ENCODE measurements at places on chromosomes 1 and 21. TPM values are rescaled to one million over a fixed set of nuclear protein-coding genes. Genes with fewer than 3 reads are reported as not detected.

DNA sequence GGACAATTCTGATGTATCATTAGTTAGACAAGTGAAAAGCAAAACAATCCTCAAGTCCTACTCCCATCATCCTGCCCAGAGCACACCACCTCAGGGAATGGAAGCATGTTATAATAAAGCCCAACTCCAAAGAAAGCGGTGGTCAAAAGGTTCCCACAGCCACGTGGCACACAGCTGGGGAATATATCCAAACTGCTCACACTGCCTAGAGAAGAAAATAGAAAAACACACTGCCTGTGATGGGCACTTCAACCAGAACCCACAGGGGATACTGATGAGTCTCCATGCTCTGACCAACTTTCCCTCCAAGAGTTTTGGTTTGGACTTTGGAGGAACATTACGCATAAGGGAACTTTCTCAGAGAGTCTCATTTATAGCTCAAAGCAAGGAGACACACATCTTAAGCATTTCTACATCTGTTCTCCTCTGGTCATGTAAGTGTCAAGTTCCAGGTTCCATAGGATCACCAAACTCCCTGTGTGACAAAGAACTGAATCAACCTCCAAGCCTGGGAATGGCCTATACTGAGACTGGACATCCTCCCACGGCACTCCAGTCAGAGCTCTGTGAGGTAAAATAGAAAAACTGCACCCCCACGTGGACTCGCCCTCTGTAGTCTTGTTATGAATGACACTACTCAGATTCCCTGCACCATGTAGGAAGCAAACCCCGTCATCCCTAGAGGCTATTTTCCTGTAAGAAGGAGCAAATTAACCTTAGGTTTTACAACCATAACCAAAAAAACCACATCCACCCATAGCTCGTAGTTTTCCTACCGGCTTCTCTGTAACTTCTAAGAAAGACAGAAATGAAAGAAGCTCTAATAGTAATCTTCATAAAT, 12.2 kb downstream of the DSTYK start:
- H3K36me3 ChIP-seq, result no peaks in the 10 kb centered on the region
- no peaks in the 10 kb centered on the region for H3K27me3 ChIP-seq
- no peak overlapping the region for H3K27ac ChIP-seq
- peaks cover 18% of the 10 kb centered on the region for H3K4me1 ChIP-seq
- no peak for DNase-seq
- H3K4me3 ChIP-seq, result no peak overlapping the region

DNA sequence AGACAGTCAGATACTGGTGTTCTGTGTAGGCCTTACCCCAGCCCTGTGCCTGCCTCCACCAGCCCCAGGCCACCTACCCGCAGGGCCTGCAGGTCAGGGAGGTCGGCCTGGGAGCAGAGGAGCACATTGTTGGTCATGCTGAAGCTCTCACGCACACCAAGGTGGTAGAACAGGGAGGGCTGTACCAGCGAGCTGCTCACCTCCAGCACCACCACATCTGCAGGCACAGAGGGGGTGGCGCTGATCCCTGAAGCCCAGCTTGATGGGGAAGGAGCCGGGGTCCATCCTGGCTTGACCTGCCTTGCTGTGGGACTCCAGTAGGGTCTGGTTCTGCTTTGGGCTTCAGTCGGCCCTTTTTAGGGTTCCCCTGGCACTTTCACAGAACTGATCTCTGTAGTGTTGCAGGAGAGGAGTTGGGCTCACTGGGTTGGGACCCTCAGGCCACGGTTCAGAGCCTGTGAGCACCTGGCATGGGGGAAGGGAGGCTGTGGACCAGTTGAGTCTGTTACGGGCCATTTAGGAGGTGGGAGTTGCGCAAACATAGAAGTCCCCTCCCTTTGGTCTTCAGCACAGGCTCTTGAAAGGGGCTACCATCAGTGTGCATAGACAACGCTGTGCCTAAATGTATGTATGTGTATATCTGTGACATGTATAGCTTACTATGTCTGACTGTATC, 1.9 kb downstream of the MAP3K6 start:
- DNase-seq, result no peak
- no peaks in the 10 kb centered on the region for H3K36me3 ChIP-seq
- no peaks in the 10 kb centered on the region for H3K27me3 ChIP-seq
- peak overlapping the region; percentile 62 for H3K4me3 ChIP-seq

DNA sequence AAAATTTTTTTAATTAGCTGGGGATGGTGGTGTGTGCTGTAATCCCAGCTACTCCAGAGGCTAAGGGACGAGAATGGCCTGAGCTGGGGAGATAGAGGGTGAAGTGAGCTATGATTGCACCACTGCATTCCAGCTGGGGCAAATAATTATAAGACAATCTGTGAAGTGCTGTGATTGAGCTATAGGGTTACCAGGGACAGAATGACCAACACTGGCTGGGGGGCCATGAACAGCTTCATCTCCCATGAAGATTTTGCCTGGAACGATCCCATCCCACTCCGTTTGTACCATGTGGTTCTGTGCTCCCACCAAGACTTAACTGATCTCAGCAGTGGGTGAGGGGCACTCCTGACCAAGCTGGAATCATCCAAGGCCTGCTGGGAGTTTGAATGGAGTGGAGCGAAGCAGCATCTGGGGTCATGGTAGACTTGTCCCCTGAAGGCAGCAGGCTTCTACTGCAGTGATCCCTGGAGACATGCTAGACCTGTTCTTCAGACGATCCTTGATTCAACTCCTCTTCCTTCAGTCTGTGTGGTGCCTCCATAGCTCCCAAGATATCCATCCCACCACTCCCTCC, 53.6 kb upstream of the CTPS1 start:
- H3K36me3 ChIP-seq, result no peaks in the 10 kb centered on the region
- DNase-seq, result no peak
- H3K27ac ChIP-seq, result no peak overlapping the region
- no peak overlapping the region for H3K4me3 ChIP-seq

GRCh38 chr1:218817071-218817470, 356.6 kb upstream of the LYPLAL1 start:
- H3K27me3 ChIP-seq, result no peaks in the 10 kb centered on the region
- H3K4me3 ChIP-seq, result no peak overlapping the region
- H3K4me1 ChIP-seq, result no peaks in the 10 kb centered on the region
- DNase-seq, result no peak
- H3K27ac ChIP-seq, result no peak overlapping the region
- H3K36me3 ChIP-seq, result no peaks in the 10 kb centered on the region

DNA sequence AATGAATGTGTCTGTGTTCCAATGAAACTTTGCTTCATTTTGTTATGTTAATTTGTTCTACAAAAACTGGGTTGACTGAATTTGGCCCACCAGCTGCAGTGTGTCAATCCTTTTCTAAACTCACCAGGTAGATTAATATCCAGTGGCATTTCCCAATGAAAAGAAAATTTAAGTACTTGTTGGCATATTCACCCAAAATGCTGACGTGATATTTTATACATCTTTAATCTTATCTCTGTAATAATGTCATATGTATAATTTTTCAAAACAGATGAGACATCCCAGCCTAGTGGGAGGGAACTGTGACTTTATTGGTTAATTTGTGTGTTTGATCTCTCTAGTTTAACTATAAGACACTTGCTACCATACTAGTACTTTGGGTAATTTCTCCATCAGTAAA, 8.1 kb downstream of the SELENOF start:
- no peak overlapping the region for H3K4me3 ChIP-seq
- no peaks in the 10 kb centered on the region for H3K36me3 ChIP-seq
- no peak for DNase-seq
- peaks cover 53% of the 10 kb centered on the region for H3K4me1 ChIP-seq
- H3K27ac ChIP-seq, result no peak overlapping the region

GRCh38 chr1:195584870-195585624, 1023.2 kb downstream of the KCNT2 start:
- no peak for DNase-seq
- H3K27me3 ChIP-seq, result no peaks in the 10 kb centered on the region
- H3K4me3 ChIP-seq, result no peak overlapping the region

GRCh38 chr1:248404024-248404423, 1.2 kb downstream of the OR2T1 start:
- H3K4me3 ChIP-seq, result no peak overlapping the region
- H3K27ac ChIP-seq, result no peak overlapping the region
- H3K36me3 ChIP-seq, result no peaks in the 10 kb centered on the region
- no peaks in the 10 kb centered on the region for H3K27me3 ChIP-seq
- DNase-seq, result no peak

DNA sequence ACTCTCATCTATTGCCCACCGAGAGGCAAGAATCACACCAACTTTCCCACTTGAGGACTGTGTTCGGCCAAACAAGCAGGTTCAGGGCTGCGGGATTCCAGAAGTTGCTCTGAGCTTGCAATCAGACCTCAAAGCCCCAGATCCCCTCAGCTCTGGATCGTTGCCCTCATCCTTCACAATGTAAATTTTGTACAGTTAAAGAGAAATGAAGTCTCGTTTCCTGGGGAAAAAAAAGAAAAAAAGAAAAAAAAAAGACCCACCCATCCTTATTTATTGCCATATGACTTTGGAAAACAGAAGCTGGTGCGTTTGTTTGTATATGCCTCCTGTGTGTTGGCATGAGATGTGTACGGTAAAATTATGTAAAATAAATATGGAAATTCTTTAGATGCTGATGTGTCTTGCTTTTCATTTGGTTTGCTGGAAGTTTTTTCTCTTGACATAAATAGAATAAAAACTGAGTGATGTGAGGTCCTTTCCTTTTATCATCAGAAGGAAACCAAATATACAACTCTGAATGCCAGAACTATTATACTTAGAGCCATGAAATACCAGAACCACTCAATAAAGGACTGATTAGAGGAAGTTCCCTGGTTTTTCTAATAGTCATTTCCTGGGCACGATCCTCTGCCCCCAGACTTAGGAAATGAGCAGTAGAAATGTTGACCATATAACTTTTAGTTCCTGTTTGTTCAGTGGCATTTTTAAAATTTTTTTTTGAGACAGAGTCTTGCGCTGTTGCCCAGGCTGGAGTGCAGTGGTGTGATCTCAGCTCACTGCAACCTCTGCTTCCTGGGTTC, 48.7 kb downstream of the LHX4 start:
- H3K4me1 ChIP-seq, result no peaks in the 10 kb centered on the region
- H3K27me3 ChIP-seq, result no peaks in the 10 kb centered on the region
- no peaks in the 10 kb centered on the region for H3K36me3 ChIP-seq
- H3K27ac ChIP-seq, result no peak overlapping the region
- no peak for DNase-seq

DNA sequence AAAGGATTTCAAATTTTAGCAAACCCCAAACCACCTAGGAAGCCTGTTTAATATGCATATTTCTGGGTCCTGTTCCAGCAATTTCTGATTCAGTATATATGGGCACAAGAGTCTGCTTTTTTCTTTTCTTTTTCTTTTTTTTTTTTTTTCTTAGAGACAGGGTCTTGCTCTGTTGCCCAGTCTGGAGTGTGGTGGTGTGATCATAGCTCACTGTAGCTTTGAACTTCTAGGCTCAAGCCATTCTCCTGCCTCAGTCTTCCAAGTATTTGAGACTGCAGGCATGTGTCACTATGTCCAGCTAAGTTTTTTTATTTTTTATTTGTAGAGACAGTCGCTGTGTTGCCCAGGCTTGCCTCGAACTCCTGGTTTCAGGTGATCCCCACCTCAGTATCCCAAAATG, 34.8 kb downstream of the CCDC18 start:
- no peak for DNase-seq
- no peaks in the 10 kb centered on the region for H3K4me1 ChIP-seq
- H3K27ac ChIP-seq, result no peak overlapping the region
- H3K4me3 ChIP-seq, result no peak overlapping the region

GRCh38 chr1:51314974-51315373, 15.4 kb downstream of the TTC39A start:
- no peaks in the 10 kb centered on the region for H3K36me3 ChIP-seq
- no peak for DNase-seq
- H3K27me3 ChIP-seq, result no peaks in the 10 kb centered on the region

DNA sequence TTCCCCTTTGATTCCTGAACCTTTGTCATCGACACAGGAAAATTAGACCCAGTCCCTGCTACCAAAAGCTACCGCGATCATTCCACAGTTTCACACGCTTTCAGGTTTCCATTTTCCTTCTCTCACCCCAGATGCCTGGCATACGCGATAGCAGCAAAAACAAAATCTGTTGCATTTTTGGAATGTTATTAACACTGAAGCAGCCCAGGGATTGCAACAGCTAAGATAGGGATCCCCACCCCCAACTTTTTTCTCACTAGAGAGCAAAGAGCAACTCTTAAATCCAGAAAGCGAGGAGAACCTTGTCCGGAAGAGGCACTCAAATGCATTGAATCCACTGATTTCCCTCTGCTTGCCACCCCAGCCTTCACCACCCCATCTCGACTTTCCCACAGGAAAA, 8.9 kb downstream of the OVAAL start:
- H3K27ac ChIP-seq, result no peak overlapping the region
- DNase-seq, result no peak
- no peaks in the 10 kb centered on the region for H3K36me3 ChIP-seq
- H3K4me1 ChIP-seq, result no peaks in the 10 kb centered on the region

- no peak overlapping the region for H3K27ac ChIP-seq
- H3K36me3 ChIP-seq, result no peaks in the 10 kb centered on the region
- DNase-seq, result no peak
- H3K4me1 ChIP-seq, result no peaks in the 10 kb centered on the region
- H3K27me3 ChIP-seq, result no peaks in the 10 kb centered on the region
Measured at GRCh38 chr21:27528697-27529096, 561.8 kb upstream of the ADAMTS5 start.

- no peak overlapping the region for H3K4me3 ChIP-seq
- H3K27me3 ChIP-seq, result no peaks in the 10 kb centered on the region
Measured at GRCh38 chr1:188782220-188782841, 1695.3 kb downstream of the BRINP3 start.

GRCh38 chr1:47507881-47508701, 70.2 kb downstream of the FOXD2 start:
- H3K4me3 ChIP-seq, result peak overlapping the region; percentile 19
- no peaks in the 10 kb centered on the region for H3K36me3 ChIP-seq
- H3K4me1 ChIP-seq, result no peaks in the 10 kb centered on the region
- no peak overlapping the region for H3K27ac ChIP-seq
- no peak for DNase-seq

DNA sequence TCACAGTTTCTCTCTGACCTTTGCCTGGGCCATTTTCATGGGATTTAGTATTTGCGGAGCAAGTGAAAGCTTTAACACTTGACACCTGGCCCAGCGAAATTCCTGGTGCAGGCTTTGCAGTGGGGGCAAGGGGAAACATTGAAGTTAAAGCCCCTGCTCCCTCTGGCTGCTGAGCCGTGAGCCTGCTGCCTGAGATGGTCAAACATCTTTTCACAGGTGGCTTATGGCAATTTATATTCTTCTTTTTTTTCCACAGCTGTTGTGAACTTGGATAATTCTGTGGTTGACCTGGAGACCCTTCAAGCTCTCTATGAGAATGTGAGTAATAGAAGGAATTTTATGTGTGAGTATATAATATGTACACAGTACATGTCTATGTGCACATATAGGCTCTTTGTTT, 202.9 kb downstream of the FMN2 start:
- H3K27ac ChIP-seq, result no peak overlapping the region
- no peak overlapping the region for H3K4me3 ChIP-seq
- DNase-seq, result no peak
- H3K36me3 ChIP-seq, result no peaks in the 10 kb centered on the region

- H3K27me3 ChIP-seq, result no peaks in the 10 kb centered on the region
- no peaks in the 10 kb centered on the region for H3K36me3 ChIP-seq
- H3K4me1 ChIP-seq, result no peaks in the 10 kb centered on the region
- no peak for DNase-seq
- H3K27ac ChIP-seq, result no peak within 1 kb of the TSS
Measured at GRCh38 chr1:160366731-160367515, at the start of gene NHLH1. NHLH1 (plus strand) TSS chr1:160367071; CDS start chr1:160370732, 3,661 bp downstream.

GRCh38 chr1:246280551-246280950, 226.5 kb downstream of the SMYD3 start:
- no peaks in the 10 kb centered on the region for H3K36me3 ChIP-seq
- H3K27me3 ChIP-seq, result no peaks in the 10 kb centered on the region
- no peak for DNase-seq
- H3K4me1 ChIP-seq, result no peaks in the 10 kb centered on the region

The SIM2 gene
- total RNA-seq, result not detected

The FAM78B gene
- 0.22 TPM for total RNA-seq

The F11R gene
- total RNA-seq, result 11.6 TPM

The SELL gene
- total RNA-seq, result 48.2 TPM

The GBP6 gene
- total RNA-seq, result 0.22 TPM

The TRIM67 gene
- not detected for total RNA-seq

The GSTM5 gene
- total RNA-seq, result not detected

The SYDE2 gene
- 2.8 TPM for total RNA-seq
